ENCODE measurements at places on chromosomes 16 and 17.
A peak's percentile ranks its signal among the peaks of the same experiment; 100 is the strongest.

- DNase-seq, result peak; percentile 29
Measured at GRCh38 chr16:71628810-71629209, 2.8 kb downstream of the MARVELD3 start.

DNA sequence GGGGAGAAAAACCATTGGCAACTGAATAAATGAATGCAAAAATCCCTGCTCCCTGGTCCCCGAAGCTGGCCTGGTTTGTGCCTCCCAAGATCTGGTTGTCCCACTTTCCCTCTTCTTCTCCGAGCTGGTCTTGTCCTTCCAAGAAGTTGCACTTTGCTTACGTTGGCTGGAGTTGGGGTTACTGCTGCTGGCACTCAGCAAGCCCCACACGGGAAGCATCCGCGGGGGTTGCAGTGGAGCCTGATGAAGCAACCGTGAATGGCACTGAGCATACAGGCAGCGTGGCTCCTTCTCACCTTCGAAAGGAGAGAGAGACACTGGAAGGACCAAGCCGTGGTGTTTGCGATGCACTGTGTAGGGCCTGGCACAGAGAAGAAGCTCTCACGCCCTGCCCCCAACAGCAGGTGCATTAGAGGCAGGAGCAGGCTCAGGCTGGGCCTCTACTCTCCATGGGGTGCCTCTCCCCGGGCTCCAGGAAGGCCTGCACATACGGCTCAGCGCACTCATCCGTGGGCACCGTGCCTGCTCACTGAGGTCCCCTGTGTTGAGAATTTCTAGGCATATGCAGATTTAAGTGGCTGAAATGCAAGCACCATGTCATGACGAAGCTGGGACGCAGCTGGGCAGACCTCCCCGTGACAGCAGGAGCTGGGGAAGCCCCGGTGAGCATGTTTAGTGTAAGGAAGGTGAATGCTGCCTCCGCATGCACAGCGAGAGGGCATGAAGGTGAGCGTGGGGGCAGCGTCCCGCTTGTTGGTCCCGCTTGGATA lies 12.1 kb downstream of the CA5A start:
- no peak for DNase-seq

DNA sequence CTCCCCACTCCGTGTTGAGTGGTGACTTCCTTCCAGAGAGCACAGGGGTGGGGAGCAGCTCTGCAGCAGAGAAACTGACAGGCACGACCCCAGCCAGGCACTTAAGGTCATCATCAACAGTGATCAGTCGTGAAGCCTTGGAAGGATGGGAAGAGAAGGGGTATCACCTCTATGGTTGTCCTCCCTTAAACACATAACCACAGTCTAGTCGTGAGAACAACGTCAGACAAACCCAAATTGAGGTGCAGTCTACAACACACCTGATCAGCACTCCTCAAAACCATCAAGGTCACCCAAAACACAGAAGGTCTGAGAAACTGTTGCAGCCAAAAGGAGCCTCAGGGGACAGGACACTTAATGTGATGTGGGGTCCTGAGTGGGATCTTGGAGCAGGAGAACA lies 68.3 kb downstream of the MPRIP start:
- DNase-seq, result no peak

GRCh38 chr17:49074851-49075540 lies 57.6 kb upstream of the B4GALNT2 start:
- DNase-seq, result no peak

DNA sequence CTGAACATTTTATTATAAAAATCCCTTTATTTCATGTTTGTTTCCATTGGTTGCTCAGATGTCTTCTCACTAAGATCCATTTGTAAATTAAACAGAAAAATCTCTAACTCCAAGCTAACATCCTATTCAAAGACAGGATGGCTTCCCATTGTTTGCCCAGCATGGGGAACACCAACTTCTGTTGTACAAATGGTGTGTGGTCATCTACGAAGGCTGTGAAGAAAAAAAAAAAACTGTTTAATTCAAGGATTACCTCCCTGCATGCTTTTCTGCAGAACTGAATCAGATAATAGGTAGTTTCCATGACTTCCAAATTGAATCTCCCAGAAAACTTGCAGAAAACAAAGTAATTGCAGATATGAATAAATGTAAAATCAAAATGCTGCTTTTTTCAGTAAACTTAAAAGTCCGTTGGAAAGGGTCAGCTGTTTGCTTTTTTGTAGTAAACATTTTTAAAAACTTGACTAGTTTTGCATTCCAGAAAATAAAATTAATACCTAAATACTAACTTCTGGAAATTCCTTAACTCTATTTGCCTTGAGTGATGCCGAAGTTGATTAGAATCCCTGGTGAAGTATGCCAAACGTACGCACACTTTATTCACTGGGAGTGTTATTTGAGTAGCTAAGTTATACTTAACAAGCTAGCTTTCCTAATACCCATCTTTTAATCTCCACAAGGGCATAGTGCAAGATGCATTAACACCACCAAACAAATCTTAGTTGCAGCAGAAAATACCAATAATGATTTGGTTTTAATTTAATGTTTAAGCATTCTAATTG lies 7.7 kb downstream of the SALL1 start:
- no peak for DNase-seq

GRCh38 chr16:86428729-86429517 lies 81.4 kb upstream of the FOXF1 start:
- DNase-seq, result no peak

DNA sequence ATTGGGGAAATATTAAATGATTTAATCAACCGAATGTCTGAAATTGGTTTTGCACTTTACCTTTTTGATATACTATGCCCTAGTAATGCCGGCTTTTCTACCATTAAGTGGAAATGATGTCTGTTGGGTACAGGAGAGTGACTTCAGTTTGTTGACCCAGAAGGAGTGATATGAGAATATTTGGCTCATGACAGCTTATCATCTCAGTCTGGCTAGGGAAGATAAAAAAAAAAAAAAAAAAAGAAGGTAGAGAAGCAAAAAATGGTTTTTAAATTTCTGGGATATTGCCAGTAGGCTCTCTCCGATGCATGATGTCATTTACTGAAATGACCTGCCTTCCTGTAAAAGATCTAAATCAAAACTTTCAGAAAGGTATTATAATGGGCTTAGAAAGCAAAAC lies 69.0 kb downstream of the CNTNAP4 start:
- no peak for DNase-seq

GRCh38 chr17:50183421-50183994 lies 17.7 kb downstream of the SGCA start:
- no peak for DNase-seq

- no peak for DNase-seq
Measured at GRCh38 chr17:15511142-15511541, 43.7 kb upstream of the CDRT4 start.

DNA sequence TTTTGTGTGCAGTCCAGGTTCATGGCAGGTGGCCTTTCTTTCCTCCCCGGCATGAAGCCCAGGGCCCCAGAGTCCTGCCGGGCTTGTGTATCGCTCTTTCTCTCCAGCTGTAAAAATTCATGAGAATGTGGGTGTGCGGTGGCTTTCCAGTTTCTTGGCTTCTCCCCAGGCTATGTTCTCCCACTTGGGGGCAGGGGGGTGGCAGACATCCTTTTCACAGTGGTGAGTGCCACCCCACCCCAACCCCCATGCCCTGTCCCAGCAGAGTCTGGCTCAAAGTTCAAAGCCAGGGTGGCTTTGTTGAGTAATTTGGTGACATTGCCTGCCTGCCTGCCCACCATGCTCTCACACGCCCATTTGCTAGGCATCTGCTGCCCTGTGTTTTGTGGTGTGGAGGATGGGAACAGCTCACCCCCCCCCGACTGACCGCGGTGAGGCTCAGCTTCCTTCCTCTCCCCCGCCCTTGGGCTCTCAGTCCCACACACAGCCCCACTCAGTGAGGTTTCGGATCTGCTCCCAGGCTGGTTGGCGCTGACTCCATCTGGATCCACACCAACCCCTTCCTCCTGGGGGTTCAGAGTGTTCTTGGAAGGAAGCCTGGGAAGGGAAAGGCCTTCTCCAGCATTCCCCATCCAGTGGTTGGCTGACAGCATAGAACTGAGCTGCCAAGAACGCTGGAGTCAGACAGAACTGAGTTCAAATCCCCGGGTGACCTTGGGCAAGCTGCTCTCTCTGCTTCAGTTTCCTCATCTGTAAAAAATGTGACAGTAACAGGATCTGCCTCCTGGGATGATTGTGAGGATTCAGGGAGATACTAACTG lies 36.0 kb downstream of the CHD9 start:
- peak; percentile 93 for DNase-seq

- peak; percentile 35 for DNase-seq
Measured at GRCh38 chr17:2190014-2190413, 113.6 kb downstream of the SMG6 start.

- DNase-seq, result no peak
Measured at GRCh38 chr16:19307587-19308241, 22.2 kb downstream of the CLEC19A start.

- no peak for DNase-seq
Measured at GRCh38 chr17:19299214-19299747, 62.1 kb downstream of the EPN2 start.

DNA sequence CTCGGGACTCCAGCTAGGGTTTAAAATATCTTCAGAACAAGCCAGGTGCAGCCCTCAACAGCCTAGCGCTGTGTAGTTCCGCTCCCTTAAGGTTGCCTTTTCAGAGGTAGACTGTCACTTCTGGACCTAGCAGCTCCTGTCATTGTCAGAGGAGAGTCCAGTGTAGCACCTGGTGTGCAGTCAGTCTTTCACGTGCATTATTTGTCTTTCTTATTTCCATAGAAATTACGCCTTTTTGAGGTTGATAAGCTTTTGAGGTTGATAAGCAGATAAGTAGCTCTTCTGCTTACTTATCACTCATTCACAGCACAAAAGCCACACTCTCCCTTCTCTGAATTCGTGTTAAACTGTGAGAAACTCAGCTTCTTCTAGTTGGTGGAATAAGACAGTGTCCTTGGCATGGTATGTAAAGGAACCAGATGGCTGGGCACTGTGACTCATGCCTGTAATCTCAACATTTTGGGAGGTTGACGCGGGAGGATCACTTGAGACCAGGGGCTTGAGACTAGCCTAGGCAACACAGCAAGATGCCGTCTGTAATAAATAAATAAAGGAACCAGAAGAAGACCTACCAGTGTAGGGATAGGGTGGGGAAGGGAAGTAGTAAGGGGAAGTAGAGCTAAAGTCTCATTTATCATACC lies 10.2 kb downstream of the EEF2K start:
- DNase-seq, result peak; percentile 45

- no peak for DNase-seq
Measured at GRCh38 chr16:1492082-1492922, 858 bp upstream of the TELO2 start.

DNA sequence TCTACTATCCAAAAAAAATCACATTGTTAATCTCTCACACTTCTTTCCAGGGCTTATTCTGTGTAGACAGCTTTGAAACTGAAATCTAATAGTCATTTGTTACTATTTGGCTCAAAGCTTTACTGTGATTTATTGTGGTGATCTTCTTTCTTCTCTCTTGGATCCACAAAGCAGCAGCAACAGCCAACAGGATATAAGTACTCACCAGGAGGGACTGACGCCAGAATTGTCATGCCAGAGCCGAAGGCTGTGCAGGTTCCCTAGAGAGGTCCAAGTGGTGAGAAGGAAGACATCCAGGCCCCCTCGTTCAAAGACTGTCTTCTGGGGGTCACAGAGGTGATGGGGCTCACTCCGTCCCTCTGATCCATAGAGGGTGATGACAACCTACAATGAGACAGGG lies 33.3 kb downstream of the PKD1L3 start:
- no peak for DNase-seq

- DNase-seq, result no peak
Measured at GRCh38 chr17:57415751-57416207, 159.5 kb downstream of the MSI2 start.

- no peak for DNase-seq
Measured at GRCh38 chr16:84947022-84947421, 64.3 kb downstream of the ZDHHC7 start.

- DNase-seq, result peak; percentile 82
Measured at GRCh38 chr16:637081-638018, 1.2 kb upstream of the METTL26 start.

GRCh38 chr17:43840814-43841213 lies 6.2 kb upstream of the CD300LG start:
- DNase-seq, result peak; percentile 40

DNA sequence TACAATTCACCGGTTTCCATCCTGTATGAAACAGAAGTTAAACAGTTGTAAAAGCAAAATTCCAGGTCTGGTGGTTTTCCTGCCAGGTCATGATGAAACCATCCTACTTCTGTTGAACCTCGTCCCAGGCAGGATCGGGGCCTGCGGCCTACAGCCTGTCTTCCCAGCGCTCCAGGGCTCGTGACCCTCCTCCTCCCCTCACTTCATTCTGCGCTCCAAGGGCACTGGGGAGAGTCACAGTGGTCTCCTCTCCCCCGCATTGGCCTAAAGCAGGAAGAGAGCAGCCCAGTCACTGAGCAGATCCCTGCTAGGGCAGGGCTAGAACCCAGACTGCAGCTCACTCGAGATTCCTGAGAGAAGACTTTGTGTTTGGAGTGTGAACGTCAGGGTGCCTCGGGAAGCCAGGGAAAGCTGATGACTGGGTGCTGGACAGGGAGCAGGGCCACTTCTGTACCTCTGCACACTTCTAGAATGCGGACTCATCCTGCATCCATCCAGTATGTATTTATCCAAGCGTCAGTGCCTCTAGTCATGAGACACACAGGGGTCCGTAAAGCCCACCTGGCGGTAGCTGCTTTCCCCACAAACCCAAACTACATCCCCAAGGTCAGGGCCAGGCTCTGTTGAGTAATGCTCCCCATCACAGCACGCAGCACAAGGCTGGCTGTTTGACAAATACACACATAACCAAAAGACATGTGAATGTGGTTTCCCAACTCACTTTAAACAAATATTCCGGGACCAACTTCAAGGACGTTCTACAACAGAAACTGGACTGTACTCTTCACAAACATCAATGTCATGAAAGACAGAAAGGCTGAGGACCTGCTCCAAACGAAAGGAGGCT lies 1.7 kb upstream of the ITGAE start:
- DNase-seq, result peak; percentile 93

DNA sequence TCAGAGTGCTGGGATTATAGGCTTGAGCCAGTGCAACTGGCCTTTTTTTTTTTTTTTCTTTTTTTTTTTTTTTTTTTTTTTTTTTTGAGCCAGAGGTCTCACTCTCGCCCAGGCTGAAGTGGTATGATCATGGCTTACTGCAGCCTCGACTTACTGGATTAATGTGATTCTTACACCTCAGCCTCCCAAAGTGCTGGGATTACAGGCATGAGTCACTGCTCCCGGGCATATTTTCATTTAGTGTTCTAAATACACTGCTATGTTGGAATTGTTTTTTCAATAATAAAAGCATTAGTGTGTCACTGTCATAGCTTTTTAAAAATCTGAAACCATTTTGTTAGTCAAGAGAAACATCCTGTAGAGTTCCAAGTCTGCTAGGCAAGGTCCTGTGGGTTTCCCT lies 40.3 kb downstream of the NDE1 start:
- DNase-seq, result peak; percentile 60

- DNase-seq, result peak; percentile 84
Measured at GRCh38 chr16:84228256-84228838, 11.5 kb downstream of the KCNG4 start.

DNA sequence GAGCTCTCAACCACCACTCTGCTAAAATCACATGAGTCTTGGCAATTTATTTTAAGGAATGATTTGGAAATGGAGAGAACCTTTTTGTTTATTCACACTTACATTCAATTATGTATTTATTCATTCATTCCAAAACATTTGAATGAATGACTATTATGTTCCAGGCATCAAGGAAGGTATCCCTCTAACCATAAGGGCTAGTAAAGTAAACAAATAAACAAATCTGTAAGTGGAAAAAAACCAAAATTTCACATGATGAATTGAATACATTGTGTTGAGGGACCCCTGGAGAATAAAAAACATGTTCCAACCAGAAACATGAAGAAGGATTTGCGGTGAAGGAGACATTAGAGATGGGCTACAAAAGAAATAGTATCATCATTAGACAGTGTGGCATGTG lies 677.8 kb downstream of the TOX3 start:
- no peak for DNase-seq

- no peak for DNase-seq
Measured at GRCh38 chr17:20149251-20149650, 140.1 kb downstream of the SPECC1 start.

All from iris pigment epithelial cell (primary cell).